ENCODE measurements at places on chromosomes 16 and 17.

GRCh38 chr17:66309793-66310192 is 7.4 kb downstream of the PRKCA start:
- DNase-seq, result no peak

GRCh38 chr16:85010931-85011845 is at the start of gene ZDHHC7:
ZDHHC7 (minus strand) TSS chr16:85011535; CDS start chr16:84990618, 20,917 bp downstream.
- DNase-seq, result peak; percentile 93

GRCh38 chr17:29342158-29342765 is 47.9 kb upstream of the TAOK1 start:
- DNase-seq, result no peak

- no peak for DNase-seq
These were observed 782.9 kb upstream of the SOX9 start for GRCh38 chr17:71337938-71338337.

- DNase-seq, result no peak
These were observed 57.5 kb upstream of the ARHGAP44 start for GRCh38 chr17:12731839-12732238.

GRCh38 chr16:4523686-4524085 is 14.9 kb downstream of the CDIP1 start:
- DNase-seq, result no peak

Measured in urothelium cell line (cell line).